ENCODE measurements at places on chromosomes 12 and 14.

GRCh38 chr12:114186241-114187002 lies 219.5 kb downstream of the TBX5 start:
- no peak for DNase-seq

GRCh38 chr14:64544607-64545312 lies 4.2 kb downstream of the HSPA2 start:
- no peak for DNase-seq

DNA sequence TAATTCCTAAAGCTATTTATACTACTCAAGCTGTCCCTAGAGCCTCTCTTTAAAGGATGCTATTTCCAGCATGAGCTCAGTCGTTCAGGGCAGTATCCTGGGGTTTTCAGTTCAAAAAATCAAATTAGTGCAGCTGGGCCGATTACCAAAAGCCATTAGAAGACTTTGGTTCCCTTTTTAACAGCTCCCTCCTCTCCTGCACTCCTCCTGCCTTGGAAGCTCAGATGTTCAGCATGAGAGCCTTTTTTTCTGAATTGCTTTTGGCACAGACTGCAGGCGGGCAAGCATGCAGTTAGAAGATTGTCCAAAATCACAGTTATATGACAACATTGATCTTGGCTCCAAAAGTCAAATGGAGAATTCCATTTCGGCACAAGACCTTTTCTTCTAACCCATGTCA lies 179.6 kb downstream of the SLC35F4 start:
- no peak for DNase-seq

DNA sequence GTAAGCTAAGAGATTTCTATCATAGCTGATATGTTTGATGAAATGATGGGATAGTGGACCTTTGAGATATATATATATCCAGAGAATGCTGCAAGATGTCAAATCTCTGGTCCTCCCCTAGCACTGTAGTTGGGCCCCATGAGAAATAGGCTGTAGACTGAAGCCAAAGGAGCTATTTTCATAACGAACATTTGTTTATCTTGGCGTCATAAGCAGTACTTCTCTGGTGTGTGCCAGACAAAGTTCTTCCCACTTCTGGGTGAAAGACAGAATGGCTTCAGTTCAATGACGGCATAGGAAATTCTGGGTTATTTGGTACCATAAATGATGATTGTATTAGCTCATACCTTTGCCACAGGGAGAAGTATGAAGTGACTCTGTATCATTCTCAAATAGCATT lies 534.3 kb downstream of the SOX5 start:
- DNase-seq, result no peak

- DNase-seq, result no peak
These were observed 9.2 kb downstream of the EXOC3L4 start for GRCh38 chr14:103103461-103104388.

DNA sequence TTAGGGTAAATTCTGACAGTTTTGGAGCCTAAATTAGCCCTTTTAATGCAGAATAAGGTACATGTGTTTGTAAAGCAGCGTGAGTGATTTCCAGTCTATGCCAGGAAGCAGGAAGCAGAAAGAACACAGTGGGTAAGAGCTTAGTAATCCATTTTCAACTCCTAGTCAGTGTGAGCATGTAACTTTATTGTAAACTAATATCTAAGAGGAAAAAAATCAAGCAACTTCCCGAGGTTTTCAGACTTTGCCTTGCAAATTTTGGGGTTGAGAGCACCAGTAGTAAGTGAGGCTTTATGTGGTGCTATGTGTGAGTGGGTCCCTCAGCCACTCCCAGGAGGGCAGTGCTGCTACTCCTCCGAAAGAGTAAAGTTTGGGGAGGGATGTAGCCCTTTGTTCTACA lies 2.9 kb downstream of the CIPC start:
- no peak for DNase-seq

GRCh38 chr12:110742096-110742717 lies 484 bp downstream of the PPP1CC start:
- DNase-seq, result no peak

- DNase-seq, result no peak
These were observed 100.8 kb upstream of the BBS10 start for GRCh38 chr12:76449016-76449415.

- DNase-seq, result no peak
These were observed 77.7 kb downstream of the NTS start for GRCh38 chr12:85951823-85952222.

GRCh38 chr12:58930770-58931324 lies 10.5 kb upstream of the LRIG3 start:
- DNase-seq, result peak; percentile 37

DNA sequence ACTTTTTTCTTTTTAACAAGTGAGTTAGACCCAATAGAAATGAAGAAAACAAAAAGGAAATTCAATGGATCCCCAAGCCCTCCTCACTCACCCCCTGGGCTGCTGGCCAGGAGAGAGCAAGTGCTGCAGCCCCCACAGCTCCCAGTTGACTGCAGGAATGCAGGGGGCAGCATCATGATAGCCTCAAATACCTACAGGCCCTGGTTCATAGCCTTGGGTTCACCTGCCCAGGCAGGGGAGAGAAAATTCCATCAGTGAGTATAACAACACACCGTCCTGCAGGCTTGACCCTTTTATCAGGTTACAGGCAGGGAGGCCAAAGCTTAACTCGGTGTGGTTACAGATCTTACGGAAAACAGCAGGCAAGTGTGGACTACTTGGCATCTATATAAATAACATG lies 76.3 kb downstream of the PHLDA1 start:
- no peak for DNase-seq

- DNase-seq, result peak; percentile 18
These were observed 32.8 kb downstream of the SIX1 start for GRCh38 chr14:60616461-60616959.

- DNase-seq, result peak; percentile 48
These were observed 24.1 kb downstream of the PRIMA1 start for GRCh38 chr14:93764211-93764659.

- DNase-seq, result no peak
These were observed 14.8 kb downstream of the ULK1 start for GRCh38 chr12:131909081-131909751.

GRCh38 chr14:43369710-43370564 lies 1137.1 kb downstream of the FSCB start:
- no peak for DNase-seq

DNA sequence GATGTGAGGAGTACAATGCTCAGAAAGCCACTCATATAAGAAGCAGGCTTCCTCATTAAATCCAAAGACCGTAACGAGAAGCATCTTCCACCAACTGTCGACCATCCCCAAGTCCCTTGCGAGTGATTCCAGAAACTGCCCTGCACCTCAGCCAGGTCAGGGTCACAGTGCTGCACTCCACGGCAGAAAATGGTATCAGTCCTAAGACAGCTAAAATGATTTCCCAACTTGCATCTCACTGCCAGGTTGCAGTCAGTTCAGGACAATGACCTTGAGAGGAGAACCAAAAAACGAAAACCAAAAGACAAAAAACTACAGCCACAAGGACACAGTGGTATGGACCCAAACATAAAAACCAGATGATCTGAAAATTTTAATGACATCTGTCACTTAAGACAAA lies 20.6 kb downstream of the SBNO1 start:
- no peak for DNase-seq

- DNase-seq, result no peak
These were observed 176.1 kb downstream of the BCAT1 start for GRCh38 chr12:24772813-24773212.

GRCh38 chr12:27345376-27345775 lies 12.7 kb downstream of the BMAL2 start:
- no peak for DNase-seq

DNA sequence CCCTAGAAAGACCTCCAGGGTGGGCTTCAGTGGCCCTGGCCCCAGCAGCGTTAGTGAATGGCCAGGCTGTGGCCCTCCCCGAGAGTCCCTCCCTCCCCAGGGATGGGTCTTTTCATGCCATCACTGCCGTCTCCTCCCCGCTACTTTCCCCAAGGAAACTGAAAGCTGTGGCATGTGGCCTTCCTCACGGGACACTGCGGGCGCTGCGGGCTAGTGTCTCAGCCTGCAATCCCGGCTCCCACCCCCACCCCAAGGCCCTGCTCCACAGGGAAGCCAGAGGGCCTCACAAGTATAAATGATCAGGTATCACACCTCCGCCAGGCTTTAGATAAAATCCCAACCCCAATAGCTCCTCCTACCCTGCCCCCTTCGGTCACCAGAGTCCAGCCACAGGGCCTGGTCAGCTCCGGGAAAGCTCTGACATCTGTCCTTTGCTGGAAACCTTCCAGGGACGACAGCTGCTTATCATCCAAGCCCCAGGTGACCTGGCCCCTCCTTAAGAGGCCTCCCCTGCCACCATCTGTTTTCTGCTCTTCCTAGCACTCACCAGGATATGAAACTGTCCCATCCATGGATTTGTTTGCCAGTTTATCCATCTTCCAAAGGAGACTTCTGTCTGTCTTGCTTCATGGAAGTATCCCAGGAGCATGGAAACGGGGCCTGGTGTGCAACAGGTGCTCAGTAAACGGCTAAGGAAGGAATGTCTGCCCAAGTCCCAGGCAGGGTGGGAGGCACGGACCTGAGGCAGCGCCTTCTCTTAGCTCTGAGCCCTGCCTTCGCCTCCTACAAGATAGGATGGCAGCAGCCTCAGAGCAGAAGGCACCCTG lies 31.6 kb downstream of the CCDC85C start:
- DNase-seq, result no peak

DNA sequence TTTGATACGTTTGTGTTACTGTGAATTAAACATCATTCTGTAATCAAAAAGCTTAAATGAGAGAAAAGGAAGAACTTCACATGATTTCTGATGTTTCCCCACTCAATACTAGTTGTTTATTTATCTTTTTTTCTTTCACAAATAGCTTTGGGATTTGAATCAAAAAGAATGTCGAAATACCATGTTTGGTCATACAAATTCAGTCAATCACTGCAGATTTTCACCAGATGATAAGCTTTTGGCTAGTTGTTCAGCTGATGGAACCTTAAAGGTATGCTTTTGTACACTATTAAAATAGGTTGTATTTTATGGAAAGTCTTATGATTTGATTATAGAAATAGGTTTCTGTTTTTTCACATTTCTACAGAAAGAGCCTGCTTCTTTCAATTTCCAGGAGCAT lies 41.5 kb downstream of the APAF1 start:
- no peak for DNase-seq

GRCh38 chr14:98926146-98926545 lies 345.9 kb downstream of the BCL11B start:
- DNase-seq, result no peak

- peak; percentile 84 for DNase-seq
These were observed 1.0 kb downstream of the BLTP3B start for GRCh38 chr12:100141666-100141997.

DNA sequence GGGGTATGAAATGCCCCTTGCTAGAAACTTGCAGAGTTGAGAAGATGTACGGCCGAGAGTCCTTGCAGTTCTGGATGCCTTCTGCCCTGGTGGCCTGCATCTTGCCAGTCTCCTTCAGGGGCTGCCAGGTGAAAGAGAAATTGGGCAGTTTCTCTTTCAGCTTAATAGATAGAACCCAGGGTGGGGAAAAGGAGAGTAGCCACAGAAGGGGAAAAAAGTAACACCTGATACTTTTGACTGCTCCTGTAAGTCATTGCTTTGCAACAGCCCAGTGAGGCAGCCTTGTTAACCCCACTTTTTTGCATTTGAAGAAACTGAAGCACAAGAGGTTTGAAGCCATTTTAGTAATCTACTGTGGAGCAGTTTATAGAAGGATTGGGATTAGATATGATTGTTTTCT lies 27.6 kb downstream of the TDP1 start:
- DNase-seq, result no peak

GRCh38 chr12:104746467-104747088 lies 211.5 kb downstream of the SLC41A2 start:
- no peak for DNase-seq

DNA sequence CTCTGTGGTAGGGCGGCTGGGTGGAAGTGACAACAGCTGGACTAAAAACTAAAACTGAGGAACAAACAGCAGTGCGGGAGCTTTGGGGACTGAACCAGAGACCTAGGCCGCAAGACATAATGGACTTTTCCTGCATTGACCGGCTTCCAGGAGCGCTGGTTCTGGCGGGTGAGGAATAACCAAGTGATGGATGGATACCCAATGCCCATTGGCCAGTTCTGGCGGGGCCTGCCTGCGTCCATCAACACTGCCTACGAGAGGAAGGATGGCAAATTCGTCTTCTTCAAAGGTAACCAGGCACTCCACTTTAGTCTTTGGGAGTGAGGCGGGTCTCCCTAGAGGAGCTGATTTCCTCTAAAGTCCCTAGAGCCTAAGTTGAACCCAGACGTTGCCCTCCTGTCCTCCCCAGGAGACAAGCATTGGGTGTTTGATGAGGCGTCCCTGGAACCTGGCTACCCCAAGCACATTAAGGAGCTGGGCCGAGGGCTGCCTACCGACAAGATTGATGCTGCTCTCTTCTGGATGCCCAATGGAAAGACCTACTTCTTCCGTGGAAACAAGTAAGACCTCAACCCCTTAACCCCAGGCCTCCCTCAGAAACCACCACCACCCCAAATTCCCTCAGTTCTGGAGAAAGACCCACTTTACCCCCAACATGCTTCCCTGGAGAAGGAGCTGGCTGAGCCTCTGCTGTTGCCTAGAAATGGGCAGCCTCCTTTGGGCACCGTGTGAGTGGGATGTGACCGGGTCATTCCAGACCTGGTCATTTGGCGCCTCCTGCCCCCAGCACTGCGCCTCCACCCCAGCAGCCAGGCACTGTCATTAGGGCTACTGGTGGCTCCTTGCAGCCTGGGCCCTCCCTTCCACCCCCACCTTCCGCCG lies 8.1 kb downstream of the MMP14 start:
- no peak for DNase-seq

GRCh38 chr12:76898442-76898841 lies 19.6 kb upstream of the CSRP2 start:
- DNase-seq, result no peak
